AG10803 (cell line): ENCODE measurements at places on chromosomes 3 and 15.

DNA sequence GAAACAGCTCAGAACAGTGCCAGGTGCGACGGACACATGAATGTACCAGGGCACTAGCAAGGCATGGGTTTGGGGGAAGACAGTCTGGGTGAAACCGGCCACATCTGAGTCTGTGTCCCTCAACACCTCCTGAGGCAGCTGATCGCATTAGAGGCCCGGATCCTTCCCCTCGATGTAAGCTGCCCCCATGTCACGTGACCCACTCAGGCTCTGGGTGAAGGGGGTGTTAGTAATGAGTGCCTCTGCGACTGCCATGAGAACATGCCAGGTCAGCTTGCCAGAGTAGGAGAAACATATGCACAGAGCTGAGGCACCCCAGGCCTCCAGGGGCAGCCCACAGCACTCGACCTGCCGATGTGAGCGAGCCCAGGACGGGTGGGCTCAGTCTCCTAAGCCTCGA, 29.7 kb downstream of the PRR23E start:
- no peak for DNase-seq

DNA sequence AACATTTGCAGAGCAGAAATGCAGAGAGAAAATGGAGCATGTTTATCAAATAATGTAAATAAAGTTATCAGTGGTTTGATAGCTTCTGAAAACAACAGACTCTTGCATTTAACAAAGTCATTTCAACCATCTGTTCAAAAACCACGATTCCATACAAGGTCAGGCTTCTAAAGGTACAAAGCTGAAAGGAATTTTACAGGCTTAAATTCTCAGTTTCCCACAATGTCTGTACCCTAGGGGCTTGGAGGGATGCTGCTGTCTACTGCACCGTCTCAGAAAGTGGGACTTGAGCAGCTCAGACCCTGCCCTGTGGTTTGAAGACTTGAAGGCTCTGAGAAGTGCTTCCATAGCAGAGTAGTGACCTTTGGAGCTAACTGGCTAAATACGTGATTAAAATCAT, 30.4 kb upstream of the TM4SF1 start:
- no peak for DNase-seq

DNA sequence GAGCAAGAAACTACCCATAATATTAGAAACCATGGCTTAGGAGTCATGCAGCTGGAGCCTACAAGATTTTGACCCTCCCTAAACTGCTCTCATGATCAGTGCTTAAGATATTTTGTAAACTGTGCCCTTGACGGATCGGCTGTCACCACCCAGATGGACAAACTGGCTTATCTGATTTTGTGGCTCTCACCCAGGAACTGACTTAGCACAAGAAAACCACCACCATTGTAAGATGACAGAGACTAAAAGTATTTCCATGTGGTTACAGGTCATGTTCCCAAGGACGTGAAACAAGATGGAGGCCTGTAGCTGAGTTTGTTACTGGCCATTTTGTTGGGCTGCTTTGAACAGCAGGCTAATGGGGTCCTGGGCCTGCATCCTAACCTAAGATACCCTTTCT, 940.9 kb downstream of the OTOL1 start:
- peak; percentile 30 for DNase-seq

DNA sequence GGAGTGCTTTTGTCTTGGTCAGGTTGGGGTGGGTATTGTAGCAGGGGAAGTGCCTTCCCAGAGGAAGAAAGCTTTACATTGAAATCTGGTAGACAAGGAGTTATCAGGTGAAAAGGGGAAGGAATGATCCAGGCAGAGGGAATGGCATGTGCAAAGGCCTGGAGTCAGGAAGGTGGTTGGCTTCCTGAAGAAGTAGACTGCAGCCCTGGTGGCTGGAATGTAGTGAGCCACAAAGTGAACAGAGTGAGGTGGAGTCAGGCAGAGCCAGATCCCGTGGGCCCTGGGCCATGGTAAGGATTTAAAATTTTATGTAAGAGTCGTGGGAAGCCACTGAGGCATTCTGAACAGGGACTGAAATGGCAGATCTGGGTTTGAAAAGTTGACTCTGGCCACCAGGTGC, 58.3 kb downstream of the RAB11A start:
- no peak for DNase-seq

- no peak for DNase-seq
Measured at GRCh38 chr3:3798631-3799113, 559 bp upstream of the LRRN1 start.
